ENCODE measurements at places on chromosomes 7 and 10.

DNA sequence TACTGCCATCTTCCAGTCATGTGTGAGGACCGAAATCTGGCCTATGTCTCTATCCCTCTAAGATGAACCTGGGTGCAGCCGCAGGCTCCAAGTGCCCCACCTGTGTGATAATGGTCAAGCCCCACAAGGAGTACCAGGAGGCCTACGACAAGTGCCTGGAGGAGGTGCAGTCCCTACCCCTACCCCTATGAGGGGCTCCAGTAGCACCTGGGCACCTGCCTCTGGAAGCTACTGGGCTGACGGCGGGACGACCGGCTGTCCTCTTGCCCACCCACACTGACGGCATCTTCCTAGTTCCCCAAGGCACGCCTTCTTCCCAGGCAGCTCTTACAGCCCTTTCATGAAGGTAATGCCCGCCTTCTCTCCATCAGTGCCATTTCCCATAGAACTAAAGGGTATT lies 47.4 kb downstream of the HOXA1 start:
- DNase-seq = no peak

- DNase-seq = no peak
These were observed 51.3 kb downstream of the TMEM270 start for GRCh38 chr7:73912223-73912622.

DNA sequence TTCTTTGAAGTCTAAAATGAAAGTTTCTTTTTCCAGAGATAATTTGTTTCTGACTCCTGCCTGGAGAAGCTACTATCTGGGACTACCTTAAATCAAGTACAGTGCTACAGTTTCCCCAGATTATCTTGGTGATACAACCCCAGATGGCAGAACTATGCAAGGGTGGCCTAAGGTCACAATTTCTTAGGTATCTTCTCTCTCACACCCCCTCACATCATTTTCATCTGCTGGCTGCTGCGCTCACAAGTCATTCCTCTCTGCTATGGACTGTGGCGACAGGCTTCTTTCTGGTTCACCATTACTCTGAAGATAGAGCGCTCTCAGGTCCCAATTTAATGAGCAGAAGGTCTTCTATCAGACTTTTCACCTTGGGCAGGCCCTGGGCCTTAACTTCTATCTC lies 9.1 kb upstream of the PRPS1L1 start:
- DNase-seq = no peak

DNA sequence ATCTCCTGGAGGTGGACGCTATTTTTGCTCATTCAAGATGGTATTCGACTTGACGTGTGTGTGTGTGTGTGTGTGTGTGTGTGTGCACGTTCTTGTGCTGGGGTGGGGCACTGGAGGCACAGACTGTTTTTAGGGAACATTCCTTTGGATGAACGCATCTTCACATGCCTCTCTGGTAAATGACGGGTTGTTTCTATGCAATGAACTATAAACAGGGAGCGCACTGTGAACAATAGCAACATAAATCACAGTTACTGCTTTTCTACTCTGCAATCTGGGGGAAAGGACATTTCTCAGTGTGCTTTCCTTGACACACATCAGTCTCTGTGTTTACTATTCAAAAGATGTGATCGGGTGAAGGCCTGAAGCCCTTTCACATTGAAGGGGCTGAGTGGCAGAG lies 120.1 kb upstream of the PITRM1 start:
- DNase-seq = no peak

- no peak for DNase-seq
These were observed 33.6 kb upstream of the KMT2E start for GRCh38 chr7:104980440-104980839.

GRCh38 chr10:127293640-127294039 lies 97.2 kb upstream of the INSYN2A start:
- peak; percentile 4 for DNase-seq

GRCh38 chr7:33500703-33501701 lies 371.6 kb downstream of the BBS9 start:
- no peak for DNase-seq

Data from stimulated activated CD8-positive, alpha-beta memory T cell treated with anti-CD3 and anti-CD28 coated beads, Interleukin-7, amount 100 ng/mL, for 1 hour (primary cell).